Smooth muscle cell of the umbilical artery (primary cell): ENCODE measurements at places on chromosomes 13 and 19. TPM values are rescaled to one million over a fixed set of nuclear protein-coding genes. Genes with fewer than 3 reads are reported as not detected.

LATS2 gene
- total RNA-seq: 8.0 and 25.3 TPM in 2 replicates

ZNF45 gene
- total RNA-seq: 17.9 and 20.5 TPM in 2 replicates

FPR2 gene
- total RNA-seq: 0.05 and 0.30 TPM in 2 replicates

FCGBP gene
- 1.2 and 2.2 TPM in 2 replicates for total RNA-seq

ADGRE2 gene
- under 0.01 and 0.32 TPM in 2 replicates for total RNA-seq

VN1R4 gene
- total RNA-seq: not detected in 2 replicates

RHPN2 gene
- total RNA-seq: 3.6 and 8.3 TPM in 2 replicates

CEACAM16 gene
- not detected in 2 replicates for total RNA-seq

CLDN10 gene
- total RNA-seq: not detected in 2 replicates

LRRC8E gene
- total RNA-seq: 5.9 TPM in 2 replicates
